Activated CD4-positive, alpha-beta T cell treated with anti-CD3 and anti-CD28 coated beads, Interleukin-2, amount 50 U/mL, for 48 hours (primary cell): ENCODE measurements at places on chromosomes 7 and 10.

GRCh38 chr7:893686-894085, 17.3 kb downstream of the GET4 start:
- DNase-seq, result no peak

GRCh38 chr7:5477723-5478531, 54.3 kb upstream of the TNRC18 start:
- DNase-seq, result no peak

- no peak for DNase-seq
These were observed 22.1 kb downstream of the TMEM106B start for GRCh38 chr7:12233175-12233574.

- no peak for DNase-seq
These were observed 6.6 kb downstream of the PDIA4 start for GRCh38 chr7:149021725-149022062.

DNA sequence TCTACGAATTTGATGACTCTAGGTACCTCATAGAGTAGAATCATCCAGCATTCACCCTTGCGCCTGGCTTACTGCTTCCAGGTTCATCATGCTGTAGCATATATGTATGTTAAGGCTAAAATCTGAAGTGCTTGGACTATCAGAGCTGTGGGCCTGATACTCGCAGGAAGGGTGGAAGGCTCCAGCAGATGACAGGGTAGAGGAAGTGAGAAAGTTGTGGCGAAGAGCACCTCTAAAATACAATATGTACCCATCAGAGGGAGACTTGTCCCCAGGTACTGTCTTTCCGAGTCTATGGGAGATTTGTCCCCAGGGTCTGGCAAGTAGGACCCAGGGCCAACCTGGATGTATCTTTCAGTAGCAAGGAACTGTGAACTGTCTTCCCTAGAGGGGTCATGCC, 48.1 kb upstream of the PLEKHA1 start:
- no peak for DNase-seq

- no peak for DNase-seq
These were observed 291.8 kb downstream of the PLXDC2 start for GRCh38 chr10:20108021-20108420.

GRCh38 chr7:112226701-112227276, 20.3 kb downstream of the ZNF277 start:
- DNase-seq, result no peak

DNA sequence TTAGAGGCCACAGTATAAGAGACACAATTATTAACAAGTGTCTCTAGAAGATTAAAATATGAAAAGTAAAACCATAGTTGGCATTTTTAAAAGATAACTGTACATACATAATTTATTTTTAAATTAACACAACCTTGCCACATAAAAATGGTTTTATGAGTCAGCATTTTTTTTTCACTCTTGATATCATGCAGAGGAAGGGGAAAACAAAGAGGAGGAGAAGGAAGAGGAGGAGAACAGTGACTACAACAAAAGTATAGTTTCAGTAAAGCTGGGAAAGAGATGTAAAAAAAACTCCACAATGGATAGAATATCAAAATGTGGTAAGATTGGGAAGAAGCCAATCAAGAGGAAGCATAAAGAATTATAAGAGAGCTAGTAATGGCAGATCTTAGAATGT, 34.0 kb downstream of the CH25H start:
- DNase-seq, result no peak

DNA sequence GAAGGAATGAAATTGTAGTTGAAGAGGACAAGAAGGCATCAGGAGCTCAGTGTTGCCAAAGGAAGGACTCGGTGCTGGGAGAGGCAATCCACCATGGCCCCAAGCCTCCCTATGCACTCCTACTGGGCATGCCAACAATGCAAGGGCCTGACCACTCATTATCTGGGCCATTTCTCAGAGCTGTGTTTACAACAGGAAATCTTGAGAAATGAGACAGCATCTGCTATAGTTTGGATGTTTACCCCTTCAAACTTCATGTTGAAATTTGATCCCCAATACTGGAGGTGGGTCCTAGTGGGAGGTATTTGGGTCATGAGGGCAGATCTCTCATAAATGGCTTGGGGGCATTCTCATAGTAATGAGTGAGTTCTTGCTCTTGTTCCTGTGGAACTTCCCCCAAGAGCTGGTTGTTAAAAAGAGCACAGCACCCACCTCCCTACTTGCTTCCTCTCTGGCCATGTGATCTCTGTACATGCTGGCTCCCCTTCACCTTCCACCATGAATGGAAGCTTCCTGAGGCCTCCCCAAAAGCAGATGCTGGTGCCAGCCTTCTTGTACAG, 50.8 kb upstream of the AOAH start:
- DNase-seq, result no peak

GRCh38 chr7:128435327-128435686, 20.4 kb upstream of the HILPDA start:
- DNase-seq, result no peak

GRCh38 chr7:85829817-85830432, 643.1 kb upstream of the SEMA3D start:
- DNase-seq, result no peak

- no peak for DNase-seq
These were observed 21.9 kb upstream of the GDF10 start for GRCh38 chr10:47278152-47278473.

DNA sequence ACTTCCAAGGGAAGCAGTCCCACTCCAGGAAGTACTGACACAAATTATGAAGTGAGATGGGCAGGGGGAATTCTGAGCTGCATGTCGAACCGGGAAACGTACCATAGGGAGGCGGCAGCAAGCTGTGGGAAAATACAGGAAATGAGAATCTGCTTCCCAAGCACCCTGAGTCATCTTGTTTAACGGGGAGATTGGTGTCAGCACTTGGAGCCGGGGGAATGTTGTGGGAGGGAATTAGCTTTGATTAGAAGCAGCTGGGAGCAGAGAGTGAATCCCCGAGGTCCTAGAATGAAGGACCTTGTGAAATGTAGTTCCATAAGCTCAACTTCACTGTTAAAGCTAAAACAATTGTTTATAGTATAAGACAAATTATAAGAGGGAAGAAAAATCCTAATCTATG, 141.4 kb upstream of the PRKCQ start:
- no peak for DNase-seq

GRCh38 chr10:69803809-69804208, 2.1 kb downstream of the COL13A1 start:
- DNase-seq, result no peak

DNA sequence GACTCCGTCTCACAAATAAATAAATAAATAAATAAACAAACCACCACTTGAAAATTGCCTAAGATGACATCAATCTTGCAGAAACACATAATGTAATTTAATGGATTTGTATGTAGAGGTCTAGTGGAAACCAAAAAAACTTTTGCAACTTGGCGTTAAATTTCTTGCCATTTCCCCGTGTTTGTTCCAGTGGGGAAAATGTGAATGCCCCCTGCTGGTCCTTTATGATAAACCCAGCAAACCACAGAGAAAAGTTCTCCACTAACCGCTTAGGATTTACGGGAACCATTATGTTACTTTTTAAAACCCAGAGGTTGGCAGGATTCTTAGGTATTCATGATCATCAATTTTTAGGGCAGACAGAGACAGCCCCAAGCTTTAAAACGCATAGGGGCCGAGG, 32.5 kb downstream of the LAMB4 start:
- no peak for DNase-seq

DNA sequence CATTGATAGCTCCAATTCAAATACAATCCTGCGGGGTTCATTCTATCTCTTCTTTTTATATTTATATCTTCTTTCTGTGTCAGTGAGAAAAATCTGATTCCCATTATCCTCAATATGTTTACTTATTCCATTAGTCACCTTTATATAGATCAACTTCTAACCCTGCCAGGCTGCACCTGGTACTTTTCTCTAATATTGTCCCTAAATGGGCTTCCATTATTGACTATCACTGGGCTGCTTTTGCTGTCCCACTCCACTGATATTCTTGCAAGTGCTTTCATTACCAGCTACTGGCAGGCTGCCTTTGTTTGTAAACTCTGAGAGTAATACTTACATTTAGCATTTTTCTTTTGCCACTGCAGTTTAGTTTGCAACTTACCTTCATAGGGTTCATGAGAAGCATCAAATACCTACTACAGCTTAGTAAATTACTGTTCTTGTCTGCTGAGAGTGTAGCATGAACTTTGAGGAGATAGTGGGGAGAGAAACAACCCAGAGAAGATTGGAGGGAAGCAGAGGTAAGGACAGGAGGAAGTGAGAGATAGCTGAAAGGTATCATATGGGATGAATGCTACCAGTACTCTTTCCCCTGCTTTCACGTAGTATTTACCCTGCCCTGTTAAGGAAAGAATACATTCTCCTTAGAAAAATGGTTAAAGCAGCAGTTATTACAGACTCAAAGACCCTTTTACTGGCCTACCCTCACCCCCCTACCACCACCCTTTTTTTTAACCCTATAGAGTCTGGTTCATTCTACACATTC, 119.1 kb downstream of the PHTF2 start:
- DNase-seq, result no peak

DNA sequence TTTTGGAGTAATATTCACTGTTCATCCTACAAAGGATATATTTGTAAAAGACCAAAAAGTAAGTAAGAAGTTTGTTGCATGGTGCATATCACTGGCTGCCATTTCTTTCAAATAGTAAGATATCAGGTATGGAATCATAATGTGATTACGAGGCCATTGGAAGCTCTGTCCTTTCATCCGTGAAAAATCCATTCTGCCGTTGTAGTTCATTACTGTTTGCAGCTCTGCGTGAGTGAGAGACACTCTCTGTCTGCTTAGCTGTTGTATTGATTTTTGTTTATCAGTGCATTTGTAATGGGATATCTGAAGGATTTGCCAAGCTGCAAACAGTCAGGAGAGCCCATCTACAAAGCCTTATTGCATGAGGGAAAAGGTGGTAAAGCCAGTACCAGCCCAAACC, 44.1 kb upstream of the SLC39A12 start:
- DNase-seq, result no peak

- no peak for DNase-seq
These were observed 26.8 kb upstream of the TM9SF3 start for GRCh38 chr10:96613576-96613975.

- no peak for DNase-seq
These were observed 23.5 kb upstream of the FAM133B start for GRCh38 chr7:92613720-92614119.

- DNase-seq, result no peak
These were observed 7.3 kb downstream of the JCAD start for GRCh38 chr10:30052062-30052461.

GRCh38 chr7:28123752-28124151, 56.8 kb downstream of the JAZF1 start:
- DNase-seq, result no peak

GRCh38 chr10:44362866-44363711, 21.8 kb downstream of the CXCL12 start:
- DNase-seq, result no peak

DNA sequence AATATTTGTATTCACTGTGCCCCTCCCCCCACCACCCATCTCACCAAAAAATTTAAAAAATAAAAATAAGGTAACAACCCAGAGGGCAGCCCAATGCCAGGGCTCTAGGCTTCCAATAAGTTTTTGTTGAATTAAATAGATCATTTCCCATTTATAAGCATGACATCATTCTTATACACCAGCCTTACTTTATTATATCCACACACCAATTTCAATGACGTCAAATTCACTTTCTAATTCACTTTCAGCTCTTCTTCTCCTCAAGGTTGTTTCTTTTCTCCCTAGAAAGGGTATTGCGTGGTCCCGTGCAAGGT, 1.2 kb upstream of the DKK1 start:
- DNase-seq, result no peak

GRCh38 chr7:81280531-81280930, 361.7 kb upstream of the SEMA3C start:
- no peak for DNase-seq

DNA sequence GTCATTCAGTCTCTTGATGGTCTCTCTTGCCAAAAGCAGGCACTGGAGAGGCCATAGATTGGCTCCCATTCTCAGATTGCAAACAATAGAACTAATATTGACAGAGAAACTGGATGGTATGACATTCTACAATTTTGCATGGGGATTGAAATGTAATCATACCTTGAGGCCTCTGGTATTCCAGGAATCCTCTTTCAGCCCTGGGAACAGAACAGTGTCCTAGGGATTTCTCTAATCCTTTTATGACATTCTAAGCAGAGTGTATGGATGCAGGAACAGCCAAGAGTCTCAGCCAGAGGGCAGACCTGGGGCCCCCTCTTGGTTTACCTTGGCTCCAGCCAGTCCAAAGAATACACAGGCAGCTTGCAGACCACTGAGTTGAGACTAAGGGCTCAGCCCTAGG, 206.4 kb downstream of the KCNMA1 start:
- DNase-seq, result no peak

GRCh38 chr7:74013539-74014272, 14.3 kb upstream of the ELN start:
- DNase-seq, result no peak

GRCh38 chr7:77716804-77717203, 20.5 kb downstream of the RSBN1L start:
- DNase-seq, result no peak

- no peak for DNase-seq
These were observed 40.2 kb downstream of the CYCS start for GRCh38 chr7:25084821-25085220.

DNA sequence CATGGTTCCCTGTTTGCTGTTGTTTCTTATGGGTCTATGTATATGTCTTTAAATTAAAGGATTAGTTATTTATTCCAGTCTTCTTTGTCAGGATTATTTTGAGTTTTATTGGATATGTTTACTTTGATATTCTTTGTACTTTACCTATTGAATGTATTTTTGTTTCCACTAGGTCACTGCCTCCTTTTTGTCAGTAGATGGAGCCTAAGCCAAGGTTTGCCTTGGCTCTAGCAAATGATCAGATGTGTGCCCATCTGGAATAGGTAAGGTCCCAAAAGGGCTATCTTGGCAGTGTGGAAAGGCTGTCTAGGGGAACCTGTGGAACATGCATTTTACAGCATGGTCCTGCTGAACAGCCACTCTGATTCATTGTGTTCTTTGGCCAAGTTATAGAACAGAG, 337.3 kb upstream of the GHITM start:
- no peak for DNase-seq

DNA sequence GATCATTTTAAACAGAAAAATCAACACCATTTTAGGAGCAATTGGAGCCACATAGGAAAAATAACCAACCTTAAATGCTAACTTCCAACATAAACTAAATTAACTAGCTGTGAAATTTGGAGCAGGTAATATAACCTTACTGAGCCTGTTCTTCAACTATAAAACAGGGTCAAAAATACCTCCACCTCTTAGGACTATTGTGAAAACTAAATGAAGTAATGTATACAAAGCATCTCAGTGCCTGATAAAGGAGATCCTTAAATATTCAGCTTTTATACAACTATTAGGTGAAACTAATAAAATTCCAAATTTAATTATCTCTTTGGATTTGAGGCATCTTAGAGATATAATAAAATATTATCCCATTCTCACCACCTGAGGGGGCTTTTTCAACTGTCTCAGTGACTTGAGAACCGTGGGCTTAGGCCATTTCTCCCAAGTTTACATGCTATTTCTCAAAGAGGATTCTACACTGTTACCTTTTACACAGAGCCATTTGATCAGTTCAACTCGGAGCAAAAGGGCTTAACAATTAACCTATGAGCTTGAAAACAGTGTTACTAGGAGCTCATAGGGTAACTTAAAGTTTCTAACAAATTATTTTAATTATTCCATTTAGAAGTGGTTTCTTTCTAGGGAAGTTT, 165.0 kb upstream of the ASAH2 start:
- DNase-seq, result no peak
